ENCODE measurements at places on chromosomes 11 and 22.

- DNase-seq = no peak
Observed at GRCh38 chr11:77250881-77251640, 50.4 kb downstream of the GDPD4 start.

GRCh38 chr11:108587109-108587508 is 6.5 kb downstream of the EXPH5 start:
- no peak for DNase-seq

GRCh38 chr11:2926611-2927051 is 2.6 kb downstream of the PHLDA2 start:
- DNase-seq = no peak

DNA sequence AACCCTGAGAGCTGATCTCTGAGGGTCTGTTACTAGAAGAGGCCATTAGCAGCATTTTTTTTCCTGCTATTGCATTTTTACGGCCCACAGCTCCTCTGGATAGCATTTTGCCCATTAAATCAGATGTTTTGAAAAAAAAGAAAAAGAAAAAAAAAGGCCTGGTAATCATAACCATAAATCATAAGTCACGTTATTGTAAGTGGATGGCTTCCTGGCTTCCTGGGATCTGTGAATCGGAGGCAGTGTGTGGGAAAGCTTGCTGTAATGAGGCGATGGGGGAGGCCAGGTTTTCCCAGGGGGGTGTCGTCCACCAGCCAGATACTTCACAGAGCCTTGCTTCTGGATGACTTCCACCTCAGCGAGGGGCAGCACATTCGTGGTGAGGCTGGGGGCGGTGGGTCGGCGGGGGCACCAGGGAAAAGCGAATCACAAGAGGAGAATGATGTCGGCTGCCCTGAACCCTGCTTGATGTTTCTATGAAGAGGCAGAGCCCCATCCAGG is 106.5 kb upstream of the SYT13 start:
- no peak for DNase-seq

- DNase-seq = peak; percentile 55
Observed at GRCh38 chr22:41367039-41367679, 14.6 kb upstream of the TEF start.

DNA sequence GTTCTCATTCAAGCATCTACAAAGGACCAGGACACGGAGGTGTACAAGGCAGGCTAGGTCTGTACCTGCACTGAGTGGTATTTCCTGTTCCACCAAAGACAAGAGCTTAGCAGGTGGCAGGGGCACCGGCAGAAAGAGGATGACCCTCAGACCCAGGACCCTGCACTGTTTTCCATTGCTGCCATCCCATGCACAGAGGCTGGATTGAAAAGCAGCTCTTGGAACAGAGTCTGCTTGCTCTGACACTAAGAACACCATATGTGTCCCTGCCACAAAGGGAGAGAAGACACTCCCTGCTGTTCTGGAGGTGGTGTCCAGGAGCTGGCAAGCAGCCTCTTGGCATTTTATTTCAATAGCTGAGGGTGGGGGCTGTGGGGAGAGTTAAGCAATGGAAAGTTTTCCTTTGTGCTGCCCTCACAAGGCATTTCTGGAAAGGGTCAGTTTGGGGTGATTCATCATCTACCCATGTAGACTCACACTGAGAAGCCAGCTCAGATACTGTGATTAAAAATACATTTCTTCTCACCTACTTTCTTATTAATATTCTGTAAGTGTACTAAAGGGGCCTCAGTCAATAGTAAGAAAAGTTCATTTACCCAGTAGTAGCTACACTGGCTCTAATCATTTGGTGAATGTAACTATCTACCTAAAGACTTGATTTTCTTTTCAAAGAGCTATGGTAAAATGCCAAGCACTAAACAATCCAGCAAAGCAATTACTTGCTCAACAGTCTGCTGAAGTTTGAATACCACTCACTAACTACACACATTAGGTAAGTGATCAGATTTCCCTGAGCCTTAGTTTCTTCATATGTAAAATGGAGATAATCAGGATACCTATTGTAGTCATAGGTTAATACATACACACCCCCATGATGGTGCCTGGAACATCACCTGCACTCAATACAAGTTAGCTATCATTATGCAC is 55.2 kb downstream of the SLC1A2 start:
- peak; percentile 28 for DNase-seq

DNA sequence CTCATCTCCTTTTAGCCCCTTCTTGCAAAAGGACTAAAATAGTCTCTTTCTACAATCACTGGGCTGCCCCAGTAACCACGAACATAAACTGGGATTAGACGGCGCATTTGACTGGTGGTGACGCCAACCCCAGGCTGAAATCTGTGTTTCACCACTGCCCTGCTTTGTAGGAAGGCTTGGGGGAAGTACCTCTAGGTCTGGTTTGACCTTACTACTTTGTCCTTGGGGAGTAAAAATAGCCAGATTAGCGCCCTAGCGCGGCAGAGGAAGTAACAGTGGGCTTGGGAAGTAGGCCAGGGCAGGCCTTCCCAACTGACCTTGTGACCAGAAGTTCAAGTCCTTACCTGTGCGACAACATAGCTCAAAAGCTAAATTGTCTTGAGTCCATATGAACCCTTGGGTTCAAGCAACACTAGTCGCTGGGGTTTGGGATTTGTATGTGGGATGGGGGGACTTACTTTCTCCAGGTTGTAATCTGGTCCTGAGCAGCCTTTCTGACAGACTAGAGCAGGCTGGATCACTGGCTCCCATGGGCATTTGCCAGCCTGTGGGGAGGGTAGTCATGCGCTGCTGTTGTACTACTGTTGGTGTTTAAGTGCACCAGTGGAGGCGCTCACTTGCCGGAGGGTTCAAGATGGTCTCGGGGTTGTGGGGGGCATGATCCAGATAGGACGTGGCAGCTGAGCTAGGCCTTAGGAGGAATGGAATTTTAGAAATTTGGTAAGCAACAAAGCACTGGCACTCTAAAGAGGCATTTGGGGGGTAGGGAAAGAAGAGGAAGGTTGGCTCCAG is 953 bp upstream of the PACS1 start:
- peak; percentile 83 for DNase-seq

DNA sequence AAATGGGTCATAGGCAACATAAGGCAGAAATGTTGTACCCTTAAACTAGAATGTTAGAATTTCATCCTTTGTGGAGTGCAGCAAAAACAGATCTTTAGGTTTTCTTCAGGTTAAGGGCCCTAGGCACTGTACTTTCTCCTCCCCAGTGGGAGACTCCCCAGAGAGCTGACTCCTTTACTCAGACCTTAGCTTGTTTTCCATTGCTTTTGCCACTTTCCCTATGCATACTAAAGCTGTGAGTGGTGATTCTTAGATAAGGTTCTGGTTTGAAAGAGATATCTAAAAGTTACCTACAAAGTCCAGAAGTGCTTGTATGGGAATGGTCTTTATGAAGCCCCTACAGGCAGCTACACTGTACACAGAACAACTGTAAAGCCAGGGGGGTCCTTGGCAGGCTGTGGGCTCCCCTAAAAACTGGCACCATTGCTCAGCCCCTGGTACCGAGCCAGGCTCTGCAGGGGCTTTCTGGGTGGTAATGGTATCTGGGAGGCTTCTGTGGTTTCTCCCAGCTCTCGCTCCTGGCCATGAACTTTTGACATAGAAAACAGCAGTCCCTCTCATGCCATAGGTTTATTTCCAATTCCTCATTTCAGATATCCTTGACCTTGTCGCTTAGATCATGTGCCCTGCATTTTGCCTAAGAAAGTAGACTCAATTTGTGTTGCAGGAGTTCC is 23.2 kb downstream of the AMOTL1 start:
- no peak for DNase-seq

DNA sequence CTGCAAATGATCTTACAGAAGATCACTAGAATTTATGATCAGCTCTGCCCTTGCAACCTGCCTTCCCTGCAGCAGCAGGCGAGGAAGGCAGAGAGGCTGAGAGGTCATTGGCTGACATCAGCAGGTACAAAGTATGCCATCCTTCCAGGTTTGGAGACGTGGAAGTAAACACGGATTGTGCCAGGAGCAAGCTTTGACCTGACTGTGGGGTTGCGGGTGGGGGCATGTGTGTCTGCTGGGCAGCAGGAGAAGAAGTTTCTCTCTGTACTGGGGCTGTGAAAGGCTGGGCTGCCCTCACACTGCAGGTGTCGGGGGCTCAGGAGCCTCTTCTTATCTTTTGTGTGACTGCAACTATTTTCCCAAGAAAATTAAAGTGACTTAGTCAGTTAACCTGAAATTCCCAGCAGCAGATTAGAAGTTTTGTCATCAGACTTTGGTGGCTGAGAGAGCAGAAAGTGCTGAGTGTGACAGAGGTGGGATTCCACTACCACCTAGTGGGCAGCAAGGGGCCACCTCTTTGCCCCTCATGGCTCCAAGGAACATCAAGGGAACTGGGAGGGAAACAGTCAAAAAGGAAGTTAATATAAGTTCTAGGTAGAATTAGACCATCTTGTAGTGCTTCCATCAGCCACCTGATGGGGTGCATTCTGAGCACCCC is 565.9 kb downstream of the ETS1 start:
- no peak for DNase-seq

GRCh38 chr11:9664276-9665171 is 647 bp downstream of the SWAP70 start:
- peak; percentile 37 for DNase-seq

- DNase-seq = no peak
Observed at GRCh38 chr11:5364214-5364613, 12.9 kb downstream of the OR51B6 start.

DNA sequence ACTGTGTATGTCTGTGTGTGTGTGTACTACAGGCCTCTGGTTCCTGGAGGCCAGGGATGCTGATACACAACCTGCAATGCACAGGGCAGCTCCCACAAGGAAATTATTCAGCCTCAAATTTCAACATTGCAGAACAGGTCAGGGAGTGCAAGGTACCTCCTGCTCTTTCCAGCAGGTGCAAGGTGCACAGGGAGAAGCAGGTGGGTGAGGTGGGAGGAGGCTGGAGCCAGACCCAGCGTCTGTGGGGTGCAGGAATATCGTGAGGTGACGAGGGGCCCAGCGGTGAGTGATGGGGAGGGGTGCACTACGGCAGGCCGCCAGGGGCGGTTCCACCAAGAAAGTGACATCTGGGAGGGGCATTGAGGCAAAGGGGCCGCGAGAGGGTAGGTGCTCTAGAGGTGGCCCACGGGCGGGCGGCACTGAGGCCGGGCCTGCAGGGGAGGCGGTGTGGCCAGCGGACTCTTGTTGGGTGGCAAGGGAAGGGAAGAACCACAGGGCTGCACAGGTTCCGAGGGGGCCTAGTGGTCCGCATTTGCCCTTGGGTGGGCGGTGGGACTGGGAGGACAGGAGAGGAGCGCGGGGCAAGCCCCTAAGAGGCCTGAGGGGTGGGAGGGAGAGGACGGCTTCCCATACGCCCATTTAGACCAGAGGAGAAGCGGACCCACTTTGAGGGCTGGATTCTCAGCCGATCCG is 21.6 kb downstream of the DGCR6L start:
- DNase-seq = no peak

DNA sequence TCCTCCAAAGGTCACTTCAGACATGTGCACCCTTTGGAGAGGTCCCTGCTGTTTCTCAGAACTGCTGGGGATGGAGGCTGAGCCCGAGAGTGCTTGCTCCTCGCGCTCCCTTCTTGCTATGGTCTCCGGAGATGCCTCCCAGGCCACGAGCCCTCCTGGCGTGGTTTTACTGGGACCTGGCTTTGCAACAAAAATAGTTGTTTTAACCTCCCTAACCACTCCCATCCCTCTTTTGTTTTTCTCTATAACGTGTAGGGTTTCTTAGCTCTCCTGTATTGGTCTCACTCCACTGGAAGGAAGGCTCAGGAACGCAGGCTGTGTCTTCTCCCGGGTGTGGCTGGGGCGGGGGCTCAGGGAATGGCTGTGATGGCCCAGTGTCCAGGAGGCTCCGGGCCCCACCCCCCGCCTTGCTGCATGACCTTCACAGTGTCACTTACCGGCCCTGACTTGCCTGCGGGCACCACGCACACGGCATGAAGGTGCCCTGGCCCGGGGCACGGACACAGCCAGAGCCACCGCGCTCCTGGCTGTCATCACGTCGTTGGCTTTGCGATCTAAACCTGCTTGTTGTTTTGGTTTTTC is 5.6 kb downstream of the PTDSS2 start:
- no peak for DNase-seq

- DNase-seq = no peak
Observed at GRCh38 chr11:117492578-117493251, 165.1 kb downstream of the CEP164 start.

DNA sequence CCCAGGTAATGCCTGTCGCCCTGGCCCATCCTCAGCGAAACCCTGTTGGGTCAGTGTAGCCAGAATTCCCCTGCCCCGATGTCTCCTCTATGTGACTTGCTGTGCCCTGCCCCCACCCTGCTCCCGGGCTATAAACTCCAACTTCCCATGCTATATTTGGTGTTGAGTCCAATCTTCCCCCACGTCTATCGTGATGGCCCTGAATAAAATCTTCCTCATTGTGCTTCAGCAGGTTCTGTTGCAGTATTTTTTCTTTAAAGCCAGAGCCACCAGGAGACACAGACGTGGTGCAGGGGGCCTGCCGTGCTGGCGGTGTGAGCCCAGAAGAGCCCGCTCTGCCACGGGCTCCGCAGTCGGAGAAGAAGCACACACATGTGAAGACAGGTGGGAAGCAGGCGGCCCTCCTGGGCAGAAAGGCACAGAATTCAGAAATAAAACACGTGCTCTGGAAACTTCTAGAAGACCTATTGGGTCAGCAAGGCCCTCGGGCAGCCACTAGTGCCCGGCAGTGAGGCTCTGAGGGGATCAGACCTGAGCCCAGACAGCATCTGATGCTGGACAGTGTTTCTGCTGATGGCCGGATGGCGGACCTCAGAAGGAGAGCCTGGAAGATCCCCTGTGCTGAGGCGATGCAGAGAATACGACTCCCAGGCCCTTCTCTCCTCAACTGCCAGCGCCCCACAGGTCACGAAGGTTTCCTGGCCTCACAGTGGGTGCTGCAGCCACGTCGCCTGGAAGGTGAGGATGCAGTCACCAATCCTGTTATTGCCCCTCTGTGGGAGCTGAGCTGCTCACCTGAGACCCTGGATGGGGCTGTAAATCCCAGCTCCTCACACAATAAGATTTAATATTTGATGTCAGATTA is 501.9 kb downstream of the BRD1 start:
- no peak for DNase-seq

- DNase-seq = peak; percentile 0
Observed at GRCh38 chr22:20324139-20324516, 4.3 kb upstream of the DGCR6L start.

DNA sequence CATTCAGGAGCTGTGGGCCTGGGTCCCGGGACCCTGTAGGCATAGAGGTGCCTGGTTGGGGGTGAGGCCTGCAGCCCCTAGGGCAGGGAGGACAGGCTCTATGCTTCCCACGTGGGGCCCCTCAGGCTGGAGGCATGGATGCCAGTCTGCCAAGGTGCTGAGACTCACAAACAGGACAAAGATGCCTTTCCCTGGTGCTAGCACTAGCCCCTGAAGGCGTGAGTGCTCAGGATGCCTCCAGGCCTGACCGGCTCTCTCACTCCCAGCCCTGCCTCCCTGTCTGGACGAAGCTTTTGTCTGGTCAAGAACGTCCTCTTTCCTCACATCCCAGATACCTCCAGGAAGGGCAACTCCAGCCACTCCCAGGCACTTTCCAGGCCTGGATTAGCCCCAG is 2.1 kb downstream of the CDC42BPG start:
- DNase-seq = no peak

- DNase-seq = peak; percentile 89
Observed at GRCh38 chr11:73307323-73308002, 613 bp upstream of the ARHGEF17 start.
